ENCODE measurements at places on chromosomes 12 and 14.

GRCh38 chr12:108531929-108532848, 17.1 kb downstream of the FICD start:
- no peak for DNase-seq

DNA sequence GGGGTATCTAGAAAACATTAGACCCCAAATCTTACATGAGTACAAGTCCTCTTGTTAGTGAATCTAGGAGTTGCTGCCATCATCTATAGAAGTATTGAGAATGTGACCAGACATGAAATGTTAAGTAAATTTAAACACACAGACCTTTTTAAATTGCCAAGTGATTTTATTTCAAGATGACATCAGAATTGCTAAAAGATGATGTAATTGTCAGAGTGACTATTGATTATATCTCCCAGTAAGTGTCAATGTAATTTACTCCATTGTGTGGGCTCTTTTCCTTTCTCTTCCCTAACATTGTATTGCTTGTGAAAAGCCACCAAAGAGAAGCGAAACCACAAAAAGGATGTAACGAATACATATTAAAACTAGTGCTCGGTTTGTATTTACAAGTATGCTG, 16.8 kb downstream of the ADAM21 start:
- DNase-seq = no peak

DNA sequence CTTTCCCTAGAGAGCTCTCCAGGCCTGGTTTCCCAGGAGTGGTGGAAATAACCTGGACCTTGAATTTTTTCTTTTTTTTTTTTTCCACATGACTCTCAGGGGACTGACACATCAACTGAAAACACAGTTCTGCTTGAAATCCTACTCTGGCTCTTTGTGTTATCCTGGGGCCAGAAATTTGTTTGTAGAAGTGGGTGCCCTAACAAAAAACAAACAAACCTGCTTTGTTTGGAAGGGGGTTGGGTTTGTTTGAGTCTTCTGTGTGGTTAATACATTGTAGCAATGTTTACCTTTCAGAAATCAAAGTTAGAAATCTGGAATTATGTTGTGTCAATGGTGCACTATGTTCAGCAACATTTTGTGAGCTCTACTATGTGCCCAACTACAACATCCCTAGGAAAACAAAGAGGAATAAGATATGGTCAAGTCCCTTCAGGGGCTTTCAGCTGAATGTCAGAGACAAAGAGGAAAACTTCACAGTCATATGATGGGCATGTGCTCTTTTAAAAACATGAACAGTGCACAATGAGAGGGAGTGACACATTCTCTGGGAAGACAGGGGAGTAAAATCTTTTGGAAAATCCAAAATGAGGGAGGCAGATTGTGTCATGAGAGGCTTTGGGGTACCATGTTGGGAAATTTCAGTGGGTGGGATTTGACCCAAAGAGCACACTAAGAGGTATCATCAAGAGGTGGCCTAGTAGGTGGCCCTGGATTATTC, 1.5 kb upstream of the IGF1 start:
- DNase-seq = no peak

- DNase-seq = no peak
Measured at GRCh38 chr12:115504306-115505290, 772.9 kb downstream of the MED13L start.

GRCh38 chr12:109836916-109837315, 3.7 kb upstream of the TRPV4 start:
- DNase-seq = no peak

GRCh38 chr14:51963286-51963685, 26.1 kb upstream of the RTRAF start:
- no peak for DNase-seq

DNA sequence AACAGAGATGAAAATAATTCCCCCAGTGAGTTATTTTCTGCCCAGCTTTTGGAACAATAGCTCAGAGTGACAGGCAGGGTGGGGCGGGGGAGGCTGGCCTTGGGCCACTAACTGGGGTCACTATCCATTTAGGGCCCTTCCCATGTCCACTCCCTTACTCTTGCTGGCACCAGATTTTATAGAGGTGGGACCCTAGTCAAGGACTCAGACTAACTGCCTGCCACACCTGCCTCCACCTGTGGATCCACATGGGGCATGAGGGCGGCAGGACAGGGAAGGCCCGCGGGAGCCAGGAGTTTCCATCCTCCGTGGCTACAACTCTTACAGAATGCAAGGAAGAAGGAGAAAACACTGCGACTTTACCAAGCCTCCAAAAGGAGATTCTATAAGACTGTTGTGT, 10.1 kb downstream of the VDR start:
- no peak for DNase-seq

DNA sequence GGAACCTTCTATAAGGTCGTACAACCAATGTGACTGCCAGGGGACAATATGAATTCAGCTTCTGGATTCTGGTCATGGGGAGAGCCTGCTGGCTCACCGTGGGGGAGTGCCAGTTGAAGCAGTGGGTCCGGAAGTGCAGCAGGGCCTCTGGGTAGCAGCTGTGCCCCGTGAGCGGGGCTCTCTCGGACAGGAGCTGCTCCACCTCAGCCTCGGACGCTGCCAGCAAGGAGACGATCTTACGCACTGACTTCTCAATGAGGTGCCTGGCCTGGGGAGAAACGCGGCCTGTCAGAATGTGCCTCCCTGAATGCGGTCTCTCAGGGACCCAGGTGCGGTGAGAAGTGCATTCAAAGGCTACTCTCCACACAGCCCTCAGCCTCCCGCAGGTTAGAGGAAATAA, 42.0 kb downstream of the LGMN start:
- DNase-seq = no peak

GRCh38 chr12:67077617-67078016, 191.5 kb upstream of the CAND1 start:
- DNase-seq = no peak

DNA sequence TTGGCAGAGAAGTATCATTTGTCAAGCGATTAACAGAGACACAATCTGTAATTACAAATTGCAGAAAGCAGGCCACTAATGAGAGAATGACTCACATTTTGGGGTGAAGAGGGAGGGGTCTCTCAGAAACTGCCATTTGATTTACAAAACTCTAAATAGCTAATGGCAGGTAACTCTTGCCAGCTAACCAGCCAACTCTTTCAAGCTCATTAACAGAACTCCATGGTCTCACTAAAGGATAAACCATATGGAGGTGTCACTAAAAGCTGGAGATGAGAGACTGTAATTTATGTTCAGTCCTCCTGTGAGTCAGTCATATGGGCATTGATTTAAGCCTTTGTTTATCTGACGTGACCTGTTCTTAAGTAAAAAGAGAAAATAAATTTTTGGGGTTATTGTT, 336.4 kb downstream of the FOXG1 start:
- no peak for DNase-seq

GRCh38 chr14:50099335-50099734, 17.0 kb downstream of the VCPKMT start:
- no peak for DNase-seq

- DNase-seq = no peak
Measured at GRCh38 chr14:46147452-46147851, 504.1 kb downstream of the RPL10L start.

GRCh38 chr12:27319409-27319808, 13.2 kb upstream of the BMAL2 start:
- DNase-seq = no peak
